ENCODE measurements at places on chromosomes 4 and X.
A peak's percentile ranks its signal among the peaks of the same experiment; 100 is the strongest.

GRCh38 chr4:17142232-17142711 is 243.8 kb upstream of the LDB2 start:
- DNase-seq: no peak

- no peak for DNase-seq
Measured at GRCh38 chr4:22122062-22122461, 173.5 kb upstream of the KCNIP4 start.

DNA sequence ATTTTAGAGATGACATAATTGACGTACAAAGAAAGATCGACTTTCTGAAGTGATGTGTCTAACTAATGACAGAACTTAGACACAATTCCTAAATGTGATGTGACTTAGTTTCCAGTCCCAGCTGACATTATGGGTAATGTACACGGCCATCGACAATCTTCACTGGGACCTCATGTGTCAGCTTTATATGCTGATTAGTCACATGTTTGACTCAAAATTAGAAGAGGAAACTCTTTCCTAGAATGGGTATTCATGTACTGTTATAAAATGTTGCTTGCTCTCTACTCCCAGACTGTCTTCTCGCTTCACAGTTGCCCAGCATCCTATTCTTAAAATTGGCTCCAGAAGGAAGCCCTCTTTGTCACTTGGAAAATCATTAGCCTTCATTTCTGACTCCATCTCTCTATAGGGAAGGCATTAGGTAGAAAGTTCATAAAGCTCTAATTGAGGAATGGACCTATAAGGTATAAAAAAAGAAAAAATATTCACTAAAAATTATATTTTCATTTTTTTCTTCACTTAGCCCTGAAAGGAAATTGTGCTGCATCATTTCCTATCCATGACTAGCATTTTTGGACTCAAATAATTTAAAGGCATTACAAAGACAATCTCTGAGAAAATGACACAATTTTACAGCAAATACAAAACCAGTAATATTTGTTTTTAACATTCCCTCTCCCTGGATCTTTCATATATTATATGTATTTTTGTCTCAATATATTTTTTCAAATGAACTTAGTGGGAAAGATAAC is 554.6 kb downstream of the INPP4B start:
- DNase-seq: no peak

- no peak for DNase-seq
Measured at GRCh38 chr4:26185436-26185835, 135.4 kb upstream of the RBPJ start.

- DNase-seq: no peak
Measured at GRCh38 chr4:172899861-172900260, 268.8 kb upstream of the GALNT7 start.

GRCh38 chr4:73275318-73275654 is 16.7 kb upstream of the ANKRD17 start:
- DNase-seq: no peak

- DNase-seq: no peak
Measured at GRCh38 chrX:16347968-16348670, 180.8 kb downstream of the MAGEB17 start.

DNA sequence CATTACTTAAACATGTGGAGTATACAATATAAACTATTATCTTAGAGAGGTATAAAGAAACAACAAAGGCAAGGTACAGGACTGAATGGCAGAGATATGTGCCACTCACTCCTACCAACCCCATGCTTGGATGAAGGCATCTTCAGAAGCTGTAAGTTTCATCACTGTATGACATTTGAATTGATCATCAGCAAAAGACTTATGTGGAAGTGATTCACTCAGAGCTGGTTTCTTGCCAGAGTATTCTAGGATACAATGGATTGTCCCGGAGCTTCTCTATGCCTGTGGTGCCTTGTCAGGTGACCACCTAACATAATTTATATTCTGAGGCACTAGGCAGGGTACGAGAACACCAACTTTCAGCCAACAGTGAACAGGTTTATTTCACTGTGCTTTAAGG is 392.2 kb downstream of the PPP1R2C start:
- no peak for DNase-seq

DNA sequence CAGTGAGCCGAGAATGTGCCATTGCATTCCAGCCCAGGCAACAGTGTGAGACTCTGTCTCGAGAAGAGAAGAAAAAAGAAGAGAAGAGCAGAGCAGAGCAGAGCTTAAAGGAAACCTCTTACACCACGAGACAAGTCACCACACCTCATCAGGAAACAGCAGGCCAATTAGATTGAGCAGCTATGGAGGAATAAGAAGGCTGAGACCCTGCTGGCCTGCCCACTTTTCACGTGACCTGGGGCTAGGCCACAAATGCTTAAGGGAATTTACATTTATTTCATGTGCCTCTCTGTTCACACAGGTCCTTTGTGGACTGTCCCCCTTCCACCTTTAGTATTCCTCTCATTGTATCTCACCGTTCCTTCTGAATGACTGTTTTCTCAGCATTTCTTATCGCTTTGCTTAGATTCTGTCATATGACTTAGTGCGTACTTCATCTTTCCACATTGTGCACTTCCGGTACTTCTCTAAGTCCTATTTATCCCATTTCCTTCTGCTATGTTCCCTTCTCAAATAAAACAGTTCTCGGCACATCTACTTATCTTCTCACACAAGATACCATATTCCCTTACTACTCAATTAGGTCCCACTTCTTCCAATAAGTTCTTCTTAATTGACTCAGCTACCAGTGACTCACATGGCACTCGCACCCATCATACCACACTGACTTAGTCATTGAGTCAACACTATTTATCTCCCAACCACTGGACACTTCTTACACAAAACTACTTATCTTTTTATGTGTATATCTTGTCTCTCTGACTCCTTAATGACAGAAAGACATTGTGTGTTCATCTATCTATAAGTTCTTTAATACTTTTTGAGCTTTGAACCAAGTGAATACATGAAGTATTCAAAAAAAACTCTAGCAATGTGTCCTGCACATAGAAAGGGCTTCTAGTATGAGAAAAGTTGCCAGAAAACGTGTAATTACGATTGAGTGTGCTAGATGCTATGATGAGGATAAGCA is 11.0 kb downstream of the CUL4B start:
- DNase-seq: peak; percentile 4

DNA sequence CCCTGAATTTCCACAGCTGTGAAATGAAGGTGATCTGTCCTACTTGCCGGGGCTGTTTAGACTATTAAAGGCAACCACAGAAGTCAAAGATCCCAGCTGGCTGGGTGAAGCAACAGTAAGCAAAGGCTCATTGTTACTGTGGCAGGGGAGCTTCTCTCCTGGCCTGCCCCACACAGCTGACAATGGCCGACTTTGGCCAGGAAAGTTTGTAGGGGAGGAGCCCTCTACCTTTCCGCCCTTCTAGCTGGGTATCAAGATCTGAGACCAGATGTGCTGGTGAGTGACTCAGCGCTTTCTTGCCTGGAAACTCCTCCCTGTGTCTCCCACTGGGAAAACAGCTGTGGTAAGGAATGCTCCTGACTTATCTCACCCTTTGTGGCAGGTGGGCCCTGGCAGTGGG is 21.1 kb downstream of the RASSF6 start:
- DNase-seq: no peak

GRCh38 chrX:153401133-153401764 is at the start of gene PNMA6E:
PNMA6E (minus strand) TSS chrX:153401350; CDS start chrX:153398849, 2,501 bp downstream.
- DNase-seq: no peak

GRCh38 chr4:19512086-19512485 is 739.6 kb upstream of the SLIT2 start:
- DNase-seq: no peak

- no peak for DNase-seq
Measured at GRCh38 chr4:66516940-66517339, 846.7 kb upstream of the EPHA5 start.

DNA sequence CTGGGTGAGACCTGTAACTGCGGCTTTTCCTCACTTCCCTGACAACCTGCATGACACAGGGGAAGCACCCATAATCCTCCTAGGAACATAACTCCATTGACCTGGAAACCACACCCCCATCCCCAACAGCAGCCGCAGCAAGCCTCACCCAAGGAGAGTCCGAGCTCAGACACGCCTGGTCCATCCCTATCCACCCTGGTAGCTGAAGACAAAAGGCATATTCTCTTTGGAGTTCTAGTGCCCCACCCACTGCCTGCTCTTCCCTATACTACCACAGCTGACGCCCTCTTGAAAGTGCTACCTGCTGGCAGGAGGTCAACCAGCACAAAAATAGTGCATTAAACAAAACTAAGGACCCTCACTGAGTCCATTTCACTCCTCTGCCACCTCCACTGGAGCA is 1080.9 kb upstream of the IGFBP7 start:
- no peak for DNase-seq

- DNase-seq: no peak
Measured at GRCh38 chr4:137823007-137823406, 290.7 kb upstream of the PCDH18 start.

GRCh38 chr4:90001023-90001422 is 106.4 kb downstream of the MMRN1 start:
- DNase-seq: no peak

DNA sequence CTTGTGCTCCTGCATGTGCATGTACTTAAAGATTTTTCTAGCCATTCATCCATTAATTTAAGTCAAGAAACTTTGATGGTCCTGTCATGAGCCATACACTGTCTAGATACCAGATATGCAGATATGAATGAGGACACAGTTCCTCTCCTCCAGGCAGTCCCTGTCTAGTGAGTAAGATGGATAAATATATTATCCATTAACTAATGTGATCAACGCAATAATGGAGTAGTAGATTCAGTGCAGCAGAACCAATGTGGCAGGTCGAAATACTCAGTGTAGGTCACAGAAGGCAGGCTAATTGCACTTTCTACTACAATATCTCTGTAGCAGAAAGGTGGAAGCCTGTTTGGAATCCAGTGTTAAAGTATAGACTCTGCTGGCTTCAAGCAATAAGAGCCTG is 112.5 kb downstream of the PCDH7 start:
- DNase-seq: no peak

- DNase-seq: no peak
Measured at GRCh38 chr4:147913137-147913536, 181.2 kb downstream of the ARHGAP10 start.

GRCh38 chr4:55866290-55866907 is 13.0 kb downstream of the EXOC1 start:
- DNase-seq: peak; percentile 59

GRCh38 chr4:22637306-22637705 is 55.4 kb upstream of the GBA3 start:
- no peak for DNase-seq

- DNase-seq: no peak
Measured at GRCh38 chr4:8167291-8167690, 8.7 kb upstream of the ABLIM2 start.

DNA sequence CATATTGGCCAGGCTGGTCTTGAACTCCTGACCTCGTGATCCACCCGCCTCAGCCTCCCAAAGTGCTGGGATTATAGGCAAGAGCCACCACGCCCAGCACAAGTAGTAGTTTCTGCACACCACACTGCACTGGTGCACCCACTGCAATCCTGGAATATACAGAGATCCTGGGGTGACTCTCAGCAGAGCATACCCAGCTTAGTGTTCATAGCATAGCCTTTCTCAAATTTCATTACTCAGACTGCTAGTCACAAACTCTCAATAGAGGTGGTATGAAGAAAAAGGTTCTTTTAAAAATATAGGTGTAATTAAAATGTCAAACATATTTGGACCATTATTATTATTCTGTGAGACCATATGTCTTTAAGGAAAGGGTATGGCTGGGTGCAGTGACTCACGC is 6.2 kb upstream of the ARHGAP10 start:
- DNase-seq: no peak

DNA sequence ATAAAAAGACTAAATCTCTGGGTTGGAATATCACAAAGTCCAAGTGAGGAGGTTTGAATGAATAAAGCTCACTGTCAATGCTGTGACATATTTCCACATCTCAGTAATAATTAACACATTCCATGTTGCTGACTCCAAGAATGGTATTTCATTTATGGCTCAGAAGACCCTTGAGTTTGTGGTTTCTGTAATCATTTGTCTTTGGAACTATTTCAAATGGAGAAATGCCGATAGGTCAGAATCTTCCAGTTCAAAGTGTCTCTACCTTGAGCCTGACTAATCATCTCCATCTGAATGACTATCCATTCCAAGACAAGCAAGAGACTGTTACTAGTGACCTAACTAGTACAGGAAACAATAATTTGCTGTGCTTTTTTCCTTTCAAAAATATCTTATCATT is 24.2 kb upstream of the SLC2A9 start:
- DNase-seq: no peak

- DNase-seq: no peak
Measured at GRCh38 chr4:75158451-75158850, 225.5 kb downstream of the PARM1 start.

- DNase-seq: no peak
Measured at GRCh38 chrX:36684053-36684452, 324.1 kb upstream of the FAM47C start.

- peak; percentile 55 for DNase-seq
Measured at GRCh38 chr4:77734928-77735327, 84.2 kb downstream of the CNOT6L start.

GRCh38 chr4:94533405-94534223 is 81.9 kb downstream of the PDLIM5 start:
- no peak for DNase-seq

Data from CD4-positive, alpha-beta T cell treated with Interleukin-15 for 4 hours (primary cell).